ENCODE measurements at places on chromosomes 11 and 22.

- peak; percentile 59 for DNase-seq
Measured at GRCh38 chr22:50599816-50600455, 657 bp upstream of the MAPK8IP2 start.

GRCh38 chr11:64724863-64725532, 2.0 kb upstream of the NRXN2 start:
- DNase-seq: no peak

DNA sequence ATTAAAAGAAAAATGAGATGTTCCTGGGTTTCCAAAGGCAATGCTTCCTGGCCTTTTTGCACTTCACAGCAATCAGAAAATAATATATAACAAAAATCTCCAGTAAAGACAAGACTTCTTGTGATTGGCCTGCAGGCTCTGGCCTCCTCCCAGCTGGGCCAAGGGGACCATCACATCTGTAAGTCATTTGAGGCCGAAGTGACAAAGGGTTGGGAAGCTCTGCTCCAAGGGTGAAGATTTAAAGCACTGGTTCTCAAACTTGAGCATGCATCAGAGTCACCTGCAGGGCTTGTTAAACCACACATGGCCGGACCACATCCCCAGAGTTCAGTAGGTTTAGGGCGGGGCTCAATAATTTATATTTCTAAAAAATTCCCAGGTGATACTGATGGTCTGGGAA, 32.1 kb downstream of the ARFGAP2 start:
- DNase-seq: no peak

DNA sequence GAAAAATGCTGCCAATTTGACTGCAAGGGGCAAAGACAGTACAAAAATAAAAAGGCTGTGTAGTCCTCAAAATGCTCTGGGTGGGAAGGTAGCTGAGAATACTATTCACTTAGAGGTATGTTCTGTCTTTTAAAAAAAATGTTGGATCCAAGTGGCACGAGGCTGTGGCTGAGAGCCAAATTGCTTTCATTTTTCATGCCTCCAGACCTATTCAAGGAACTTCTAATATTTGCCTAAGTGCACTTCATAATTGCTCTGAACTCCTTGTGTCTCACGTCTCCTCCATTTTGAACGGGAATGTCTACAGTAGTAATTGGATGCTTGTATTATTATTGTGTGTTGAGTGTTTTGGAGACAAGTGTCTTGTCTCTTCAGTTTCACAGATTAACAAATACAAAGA, 19.1 kb upstream of the SLC22A25 start:
- no peak for DNase-seq

GRCh38 chr22:19035474-19036228, 86.6 kb downstream of the DGCR2 start:
- peak; percentile 10 for DNase-seq

DNA sequence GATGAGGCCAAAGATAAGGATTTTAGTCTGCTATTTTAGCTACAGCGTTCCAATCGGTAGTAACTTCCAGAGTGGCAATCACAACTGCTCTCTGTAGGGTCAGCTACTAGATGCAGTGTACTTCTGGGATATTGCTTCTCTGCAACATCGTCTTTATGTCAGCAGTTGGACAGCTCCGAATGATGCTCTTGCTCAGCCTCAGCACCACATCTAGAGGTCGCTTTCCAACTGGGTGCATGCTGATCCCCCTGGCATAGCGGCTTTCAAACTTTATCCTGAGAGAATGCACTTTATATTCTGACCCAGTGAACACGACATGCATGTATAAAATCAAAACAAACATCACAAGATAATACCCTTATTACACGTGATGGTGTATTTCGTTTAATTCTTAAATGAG, 219.6 kb downstream of the C11orf87 start:
- DNase-seq: no peak

DNA sequence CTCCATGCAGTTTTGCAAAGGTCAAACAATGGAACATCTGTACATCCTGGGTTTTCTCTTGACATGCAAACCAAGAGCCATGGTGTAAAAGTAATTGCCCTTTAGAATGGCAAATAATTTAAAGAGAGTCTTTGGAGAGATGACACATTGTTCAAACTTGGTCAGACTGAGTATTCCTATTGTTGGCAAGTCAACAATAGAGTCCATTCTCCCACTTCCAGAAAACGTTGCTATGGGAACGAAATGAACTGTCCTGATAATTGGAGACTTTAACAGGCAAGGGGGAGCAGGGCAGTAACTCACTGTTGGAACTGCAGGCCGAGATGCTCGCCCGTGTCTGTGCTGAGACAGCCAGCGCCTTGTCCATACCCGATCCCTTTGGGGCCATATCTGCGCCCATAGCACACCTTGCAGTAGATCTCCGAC, 13.9 kb downstream of the CSRP3 start:
- no peak for DNase-seq

Data from posterior cingulate gyrus (tissue), 11 donors.